Eye (tissue), 1 donor: ENCODE measurements at places on chromosomes 2 and 18.

DNA sequence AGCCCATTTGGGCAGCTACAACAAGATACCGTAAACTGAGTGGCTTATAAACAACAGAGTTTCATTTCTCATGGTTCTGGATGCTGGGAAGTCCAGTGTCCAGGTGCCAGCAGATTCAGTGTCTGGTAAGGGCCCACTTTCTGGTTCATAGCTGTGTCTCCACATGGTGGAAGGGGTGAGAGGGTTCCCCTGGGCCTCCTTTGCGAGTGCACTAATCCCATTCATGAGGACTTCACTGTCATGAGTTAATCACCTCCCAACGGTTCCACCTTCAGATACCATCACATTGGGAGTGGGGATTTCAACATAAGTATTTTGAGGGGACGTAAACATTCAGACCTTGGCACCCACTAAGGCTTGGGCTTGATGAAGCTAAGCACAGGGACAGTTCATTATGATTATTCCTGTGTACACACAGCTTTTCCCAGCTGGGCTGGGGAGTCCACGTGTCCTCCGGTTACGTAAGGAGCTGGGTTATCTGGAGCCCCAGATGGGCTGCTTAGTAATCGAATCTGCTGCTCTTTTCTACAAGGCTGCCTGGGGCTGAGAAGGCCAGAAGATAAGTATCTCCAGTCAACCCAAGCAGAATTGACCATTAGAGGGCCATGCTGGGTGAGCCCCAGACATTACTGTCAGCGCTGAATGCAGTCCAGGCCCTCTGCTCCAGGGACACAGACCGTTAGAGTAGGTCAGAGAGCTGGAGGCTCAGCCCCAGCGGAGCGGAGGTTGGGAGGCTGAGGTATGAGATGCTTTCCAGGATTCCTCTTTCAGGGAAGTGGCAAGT lies 42.7 kb downstream of the EPAS1 start:
- peak; percentile 44 for DNase-seq

DNA sequence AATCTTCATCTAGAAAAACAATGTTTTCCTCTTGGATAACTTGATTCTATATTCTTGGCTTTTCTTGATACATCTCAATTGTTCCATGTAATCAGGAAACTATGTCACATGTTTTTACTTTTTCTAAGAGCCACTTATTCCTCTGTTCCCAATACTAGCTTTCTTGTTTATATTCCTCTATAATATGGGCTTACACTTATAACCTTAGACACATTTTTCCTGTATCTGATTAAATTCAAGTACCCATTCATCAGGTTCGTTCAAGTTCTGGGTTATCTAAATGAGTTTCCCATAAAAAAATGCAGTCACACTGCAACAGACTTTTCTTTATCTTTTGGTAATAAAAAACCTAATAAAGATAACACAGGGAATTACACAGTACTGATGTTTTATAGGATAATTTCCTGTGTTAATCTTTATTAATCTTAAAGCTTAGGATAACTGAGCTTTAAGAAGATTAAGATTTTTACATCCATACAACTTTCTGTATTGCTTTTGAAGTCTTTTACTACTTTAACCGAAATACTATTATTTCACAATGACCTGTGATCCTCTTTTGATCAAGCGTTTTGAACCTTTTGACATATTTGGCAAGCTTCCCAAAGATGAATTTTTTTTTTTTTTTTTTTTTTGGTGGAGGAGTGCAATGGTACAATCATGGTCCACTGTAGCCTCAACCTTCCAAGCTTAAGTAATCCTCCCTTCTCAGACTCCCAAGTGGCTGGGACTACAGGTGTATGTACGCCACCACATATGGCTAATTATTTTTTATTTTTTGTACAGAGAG lies 44.3 kb upstream of the C2orf66 start:
- DNase-seq: no peak

GRCh38 chr2:198157314-198157713 lies 352.9 kb downstream of the PLCL1 start:
- DNase-seq: no peak

DNA sequence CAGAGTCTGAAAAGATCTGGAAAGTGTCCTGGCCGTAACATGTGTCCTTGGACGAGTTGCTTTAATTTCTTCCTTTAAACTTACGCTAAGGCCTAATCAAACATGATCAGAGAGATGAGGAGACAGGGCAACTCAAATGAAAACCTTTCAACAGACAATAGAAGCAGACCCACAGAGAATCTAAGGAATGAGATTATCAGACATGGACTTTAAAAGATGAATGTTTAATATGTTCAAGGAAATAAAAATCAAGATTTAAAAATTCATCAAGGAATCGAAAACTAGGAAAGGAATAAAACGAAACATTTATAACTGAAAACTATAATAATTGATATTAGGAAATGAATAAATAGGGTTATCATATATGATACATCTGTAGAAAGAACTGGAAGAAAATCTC lies 55.1 kb downstream of the RAB31 start:
- DNase-seq: no peak

DNA sequence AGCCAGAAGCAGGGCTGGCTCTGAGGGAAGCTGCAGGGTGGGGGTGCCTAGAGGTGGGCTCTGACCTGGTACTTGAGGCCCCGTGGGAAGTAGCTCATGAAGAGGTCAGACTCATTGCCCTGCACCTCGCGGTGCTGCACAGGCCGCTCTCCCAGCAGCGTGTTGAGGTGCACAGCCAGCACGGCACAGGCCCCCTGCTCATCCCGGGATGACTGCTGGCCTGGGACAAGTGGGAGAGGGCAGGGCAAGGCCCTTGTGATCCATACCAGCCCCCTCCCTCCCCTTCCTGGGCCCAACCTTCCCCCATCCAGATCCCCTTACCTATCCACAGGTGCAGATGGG lies 8.7 kb downstream of the CAPG start:
- no peak for DNase-seq

GRCh38 chr2:68879296-68879695 lies 8.1 kb upstream of the BMP10 start:
- no peak for DNase-seq

DNA sequence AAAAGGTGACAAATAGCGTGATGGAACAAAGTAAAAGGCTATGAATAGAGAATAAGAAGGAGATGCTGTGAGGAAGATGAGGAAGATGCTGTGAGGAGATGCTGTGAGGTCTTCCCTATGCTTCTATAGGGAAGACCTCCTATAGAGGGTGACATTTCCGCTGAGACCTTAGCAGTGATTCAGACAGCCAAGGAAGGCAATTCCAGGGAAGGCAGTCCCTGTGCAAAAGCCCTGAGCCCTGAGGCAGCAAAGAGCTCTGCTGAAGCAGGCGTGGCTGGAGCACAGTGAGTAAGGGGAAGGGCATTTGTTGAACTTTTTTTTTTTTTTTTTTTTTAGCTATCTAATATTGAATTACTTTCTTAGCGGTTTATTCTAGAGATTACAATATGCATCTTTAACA lies 142.7 kb upstream of the FOSL2 start:
- DNase-seq: no peak

DNA sequence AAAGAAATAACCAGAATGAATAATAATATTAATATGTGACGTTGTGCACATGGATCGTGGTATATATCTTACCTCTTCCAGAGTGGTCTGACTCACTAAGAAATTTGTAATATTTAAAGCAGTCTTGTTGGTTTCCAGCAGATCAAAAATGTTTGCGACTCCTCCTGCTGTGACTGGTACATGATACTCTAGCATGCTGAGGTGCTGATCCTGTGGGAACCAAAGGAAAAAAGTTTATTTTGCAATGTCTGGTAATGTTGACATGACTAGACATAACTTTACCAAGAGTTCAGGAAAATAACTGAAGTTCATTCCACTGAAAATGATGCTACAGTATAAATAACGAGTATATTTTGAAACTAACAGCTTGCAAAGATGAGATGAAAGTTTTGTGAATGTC lies 124.5 kb upstream of the BARD1 start:
- DNase-seq: no peak

GRCh38 chr2:210162466-210163124 lies 8.6 kb downstream of the KANSL1L start:
- DNase-seq: no peak

- peak; percentile 80 for DNase-seq
These were observed 241.8 kb upstream of the RAB12 start for GRCh38 chr18:8367217-8367988.

DNA sequence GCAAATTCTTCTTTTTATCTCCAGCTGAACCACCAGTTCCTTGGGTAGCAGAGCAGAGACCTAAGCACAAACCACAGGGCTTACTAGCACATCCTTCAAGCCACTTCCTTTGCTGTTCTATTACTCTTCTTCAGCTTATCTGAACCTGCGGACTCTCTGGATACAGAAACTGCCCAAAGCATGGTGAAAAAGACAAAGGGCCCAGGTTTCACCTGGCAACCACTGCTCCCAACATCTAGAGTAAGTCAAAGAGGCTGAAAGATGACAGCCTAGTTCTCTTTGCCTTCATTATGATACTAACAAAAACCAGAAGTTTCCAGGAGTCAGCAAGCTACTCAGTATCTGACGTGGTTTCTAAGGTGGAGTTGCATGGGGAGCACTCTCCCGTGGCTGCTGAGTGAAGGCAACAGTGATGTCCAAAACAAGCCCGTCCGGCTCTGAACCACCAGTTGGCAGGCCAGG lies 43.4 kb downstream of the KANSL3 start:
- no peak for DNase-seq

DNA sequence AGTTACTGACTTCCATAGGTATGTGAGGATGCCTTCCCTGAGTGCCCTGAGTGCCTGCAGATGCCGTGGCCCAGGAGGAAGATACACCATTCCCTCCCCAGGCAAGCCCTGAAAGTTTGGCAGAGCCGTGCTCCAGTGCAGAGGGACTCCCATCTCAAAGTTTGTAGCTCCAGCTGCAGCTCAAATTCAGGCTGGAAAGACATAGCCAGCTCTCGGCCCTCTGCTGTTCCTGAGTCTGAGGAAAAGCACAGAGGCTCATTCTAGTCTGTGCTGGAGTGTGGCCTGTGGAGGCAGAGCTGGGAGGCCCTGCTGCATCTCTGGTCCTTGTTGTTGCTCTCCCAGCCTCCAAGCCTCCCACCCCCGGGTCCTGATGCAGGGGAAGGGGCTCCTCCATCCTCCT lies 15.9 kb upstream of the TPO start:
- DNase-seq: no peak

- DNase-seq: no peak
These were observed 61.4 kb upstream of the NEUROD1 start for GRCh38 chr2:181741756-181742155.

DNA sequence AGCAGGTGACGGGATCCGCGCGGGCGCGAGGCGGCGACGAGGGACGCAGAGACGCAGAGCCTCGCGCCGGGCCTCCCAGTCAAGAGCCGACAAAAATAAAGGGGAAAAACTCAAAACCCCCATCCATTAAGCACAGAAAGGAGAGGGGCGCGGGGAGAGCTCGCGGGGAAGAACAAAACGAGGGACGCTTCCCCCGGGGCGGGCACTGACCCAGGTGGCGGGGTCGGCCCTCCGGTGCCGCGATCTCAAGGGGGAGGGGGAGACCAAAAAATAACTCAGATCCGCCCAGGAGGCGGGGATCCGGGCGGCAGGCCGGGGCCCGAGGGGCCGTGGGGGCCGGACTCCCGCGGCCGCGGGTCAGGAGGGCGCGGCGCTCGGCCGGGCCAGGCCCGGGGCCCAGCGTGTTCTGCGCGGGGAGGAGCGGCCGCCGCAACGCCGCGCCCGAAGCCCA lies 597 bp downstream of the RNF103 start:
- DNase-seq: no peak

- DNase-seq: peak; percentile 55
These were observed 2.9 kb downstream of the CYP26B1 start for GRCh38 chr2:72144632-72145288.

DNA sequence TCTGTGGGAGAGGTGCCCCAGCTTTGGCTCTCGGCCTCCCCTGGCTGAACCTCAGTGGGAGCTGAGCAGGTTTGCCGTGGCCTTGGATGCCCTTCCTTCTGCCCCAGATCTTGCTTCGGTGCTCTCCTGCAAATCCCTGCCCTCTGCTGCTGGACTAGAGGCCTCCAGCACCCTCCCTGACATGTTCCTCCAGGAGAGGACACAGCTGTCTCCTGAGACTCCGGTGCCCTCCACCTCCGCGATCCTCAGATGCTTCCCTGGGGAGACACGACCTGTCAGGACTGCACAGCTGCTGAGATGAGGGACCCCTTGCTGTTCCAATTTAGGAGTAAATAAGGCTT lies 7.3 kb upstream of the NT5DC4 start:
- DNase-seq: no peak

DNA sequence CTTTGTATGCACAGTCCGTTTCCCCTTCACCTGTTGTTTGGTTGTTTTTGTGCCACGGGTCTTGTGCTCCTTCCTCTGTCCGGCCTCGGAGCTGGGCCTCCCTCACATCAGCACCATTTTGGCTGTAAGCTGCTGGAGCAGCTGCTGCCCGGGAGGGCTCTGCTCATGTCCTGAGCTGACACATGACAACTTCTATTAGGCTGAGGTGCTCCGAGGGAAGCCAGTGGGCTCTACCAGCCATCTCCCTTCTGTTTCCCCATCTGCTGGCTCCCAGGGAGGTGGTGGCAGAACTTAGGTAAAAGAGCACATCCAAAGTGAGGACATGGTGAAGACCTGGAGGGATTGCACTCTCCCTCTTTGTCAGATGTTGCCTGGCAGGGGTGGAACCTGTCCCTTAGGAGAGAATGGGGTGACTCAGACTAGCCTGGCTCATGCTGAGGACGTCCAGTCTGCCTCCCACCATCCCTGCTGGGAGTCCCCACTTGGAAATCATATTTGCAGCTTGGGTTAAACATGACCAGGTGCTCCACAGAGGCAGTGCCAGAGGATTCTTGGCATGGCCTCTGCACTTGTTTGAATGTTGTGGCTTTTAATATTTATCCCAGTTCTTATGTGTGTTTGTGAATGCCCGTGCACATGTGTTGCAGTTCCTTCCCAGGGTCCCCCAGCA lies 49.8 kb upstream of the TNP1 start:
- DNase-seq: peak; percentile 83
